ENCODE measurements at places on chromosomes 7 and 10.
A peak's percentile ranks its signal among the peaks of the same experiment; 100 is the strongest.

DNA sequence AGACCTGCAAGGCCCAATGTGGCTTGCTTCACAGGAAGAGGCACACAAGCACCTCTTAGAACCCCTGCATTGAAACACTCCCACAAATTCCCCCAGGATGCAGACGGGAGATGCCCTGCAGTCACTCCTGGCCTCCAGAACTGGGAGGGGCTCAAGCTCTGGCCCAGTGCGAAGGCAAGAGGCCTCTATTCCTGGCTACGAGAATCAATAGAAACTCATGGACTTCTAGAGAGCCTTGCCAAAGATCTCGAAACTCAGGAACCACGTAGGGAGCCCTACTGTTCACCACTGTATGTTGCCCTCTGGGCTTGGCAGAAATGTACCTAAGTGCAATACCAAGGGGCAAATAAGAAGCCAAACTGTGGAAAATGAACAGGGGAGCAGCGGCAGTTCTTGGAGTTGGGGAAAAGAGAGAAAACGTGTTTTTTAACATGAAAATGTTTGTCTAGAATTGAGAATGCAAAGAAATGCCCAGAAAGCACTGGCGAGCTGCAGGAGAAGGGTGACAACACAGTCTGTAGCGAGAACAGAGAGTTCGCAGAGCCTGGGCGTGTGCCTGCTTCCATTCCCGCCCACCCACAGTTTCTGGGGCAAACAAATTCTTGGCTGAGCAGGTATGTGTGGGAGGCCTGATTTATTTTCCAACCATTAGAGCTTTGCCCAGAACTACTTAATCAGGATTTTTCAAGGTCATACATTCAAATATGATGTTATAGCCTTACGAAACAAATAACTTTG, 260.5 kb upstream of the KLF14 start:
- DNase-seq: no peak

GRCh38 chr7:46571996-46572395, 650.9 kb upstream of the IGFBP3 start:
- DNase-seq: peak; percentile 40

DNA sequence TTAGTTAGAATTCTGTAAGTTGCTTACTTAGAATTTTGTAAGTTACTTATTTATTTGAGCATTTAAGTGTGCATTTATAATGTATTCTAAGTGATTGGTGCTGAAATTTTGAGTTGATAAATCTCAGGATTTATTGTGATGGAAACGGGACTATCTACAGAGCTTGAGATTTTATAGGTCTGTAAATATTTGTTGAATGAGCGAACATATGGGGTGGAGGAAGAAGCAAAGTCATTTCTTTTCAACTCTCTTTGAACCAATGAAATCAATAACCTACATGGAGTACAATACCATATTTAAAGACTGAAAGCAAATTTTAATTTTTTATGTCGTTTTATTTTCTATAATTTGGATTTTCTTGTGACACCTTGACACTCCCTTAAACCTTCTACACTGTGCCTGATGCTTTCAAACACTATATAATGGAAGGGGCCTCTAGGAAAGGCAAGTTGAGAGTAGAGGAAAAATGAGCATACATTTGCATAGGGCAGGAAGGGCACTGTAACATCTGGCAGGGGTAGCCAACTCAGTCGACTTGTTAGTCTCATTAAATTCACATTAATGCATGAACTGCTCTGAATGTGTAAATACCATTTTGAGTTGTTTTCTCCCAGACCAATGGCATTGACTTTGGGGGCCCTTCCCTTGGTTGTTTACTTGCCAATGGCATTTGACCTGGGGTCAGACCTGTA, 204.2 kb downstream of the DYNC1I1 start:
- DNase-seq: no peak

GRCh38 chr10:132990684-132991545, 48.5 kb upstream of the CFAP46 start:
- no peak for DNase-seq

GRCh38 chr10:1516492-1517165, 220.7 kb downstream of the ADARB2 start:
- no peak for DNase-seq

- no peak for DNase-seq
Observed at GRCh38 chr10:75610183-75610582, 178.8 kb downstream of the LRMDA start.

DNA sequence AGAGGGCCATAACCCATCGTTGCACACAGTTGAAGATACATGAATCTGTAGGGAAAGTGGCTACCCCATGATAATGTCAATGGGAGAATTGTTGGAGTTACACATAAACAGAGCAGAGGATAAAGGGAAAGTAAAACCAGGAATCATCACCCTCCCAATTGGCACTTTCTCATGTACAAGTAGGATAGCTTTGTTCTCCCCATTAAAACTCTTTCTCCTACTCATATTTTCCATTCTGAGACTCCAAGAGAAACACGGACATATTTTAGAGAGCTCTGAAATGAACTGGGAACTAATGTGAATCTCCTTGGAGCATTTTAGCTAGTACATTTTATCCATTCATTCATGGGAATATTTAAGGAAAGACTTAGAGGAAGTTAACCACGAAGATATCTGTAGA, 17.2 kb upstream of the LRRC17 start:
- no peak for DNase-seq

DNA sequence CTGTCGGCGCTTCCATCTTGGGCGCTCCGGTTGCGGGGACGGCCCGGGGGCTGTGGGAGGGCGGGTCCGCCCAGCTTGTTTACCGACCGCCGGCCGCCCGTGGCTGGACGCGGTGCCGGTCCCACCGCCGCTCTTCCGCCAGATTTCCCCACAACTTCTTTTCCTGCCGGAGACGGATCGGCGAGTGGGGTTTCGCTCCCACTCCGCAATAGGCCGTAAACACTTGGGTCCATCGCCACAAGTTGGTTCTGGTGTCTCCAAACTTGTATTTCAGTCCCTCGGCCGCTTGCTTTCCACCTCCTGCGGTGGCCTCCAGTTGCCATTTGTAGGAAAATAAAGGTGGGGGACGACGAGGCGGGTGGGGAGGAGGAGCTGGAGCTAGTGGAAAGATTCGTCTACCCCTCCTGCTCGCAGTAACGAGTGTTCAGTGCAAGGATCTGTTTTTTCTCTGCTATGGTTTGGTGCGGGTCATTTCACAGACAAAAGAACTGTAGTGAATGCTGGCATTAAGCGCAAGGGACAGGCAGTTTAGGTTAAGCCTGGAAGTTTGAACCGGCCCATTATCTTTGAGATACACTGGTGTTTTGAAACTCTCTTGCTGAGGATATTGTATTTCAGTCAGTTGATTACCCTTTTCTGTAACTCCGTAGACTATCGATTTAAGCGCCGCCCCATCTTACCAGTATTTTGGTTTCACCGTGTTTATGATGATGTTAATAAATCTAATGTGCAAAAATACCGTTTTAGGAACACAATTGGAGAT, 24.3 kb upstream of the ZRANB1 start:
- DNase-seq: peak; percentile 51

GRCh38 chr7:43689115-43689514, 40.2 kb downstream of the COA1 start:
- DNase-seq: peak; percentile 10

DNA sequence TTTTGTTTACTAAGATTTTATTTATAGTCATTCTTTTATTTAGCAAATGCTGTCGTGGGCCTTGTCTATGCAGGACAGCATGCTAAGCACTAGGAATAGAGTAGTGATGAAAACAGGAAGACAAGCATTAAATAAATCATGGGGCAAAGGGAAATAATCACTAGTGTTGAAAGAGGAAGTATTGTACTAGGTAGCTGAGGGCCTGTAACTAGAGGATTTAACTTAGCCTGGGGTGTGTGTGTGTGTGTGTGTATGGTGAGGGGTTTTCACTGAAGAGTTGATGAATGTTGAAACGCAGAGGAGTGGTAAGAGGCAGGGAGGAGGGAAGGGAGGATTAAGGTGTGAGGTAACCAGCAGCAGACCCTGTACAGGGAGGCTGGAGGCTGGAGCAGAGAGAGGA, 446.4 kb downstream of the SDK1 start:
- no peak for DNase-seq

DNA sequence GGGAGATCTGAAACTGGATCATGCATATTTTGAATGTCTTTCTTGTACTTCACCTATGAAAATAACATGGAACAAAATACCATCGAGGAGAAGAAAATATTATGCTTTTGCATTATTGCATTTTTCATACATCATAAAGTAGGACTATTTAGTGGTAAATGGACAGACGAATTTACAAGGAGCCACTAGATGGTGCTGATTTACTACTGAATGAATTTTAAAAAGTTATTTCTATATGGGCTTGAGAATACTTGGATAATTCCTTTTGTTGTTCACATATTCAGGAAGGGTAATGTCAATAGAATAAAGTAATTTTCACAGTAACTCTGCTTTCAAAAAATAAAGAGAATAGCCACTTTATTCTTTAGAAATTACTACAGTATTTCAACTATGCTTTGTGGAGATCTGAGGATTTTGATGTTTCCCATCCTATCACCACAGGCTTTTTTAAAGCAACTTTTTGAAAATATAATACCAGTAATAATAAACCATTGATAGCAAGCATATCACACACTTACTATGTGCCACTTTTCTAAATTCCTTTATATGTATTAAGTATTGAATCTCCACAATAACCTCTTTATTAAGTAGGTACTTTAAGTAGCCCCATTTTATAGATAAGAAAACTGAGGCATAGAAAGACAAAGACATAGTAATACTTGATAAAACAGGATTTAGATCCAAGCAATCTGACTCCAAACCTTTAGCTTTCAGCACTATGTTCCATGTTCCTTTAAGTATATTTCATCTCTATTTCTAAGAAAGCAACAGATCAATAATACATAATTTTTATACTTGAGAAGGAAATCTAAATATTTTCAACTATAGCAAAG, 38.6 kb downstream of the NEBL start:
- peak; percentile 48 for DNase-seq

GRCh38 chr10:96949039-96949683, 117.1 kb downstream of the LCOR start:
- DNase-seq: no peak

Measured in iris pigment epithelial cell (primary cell).